Activated T-helper 2 cell treated with anti-CD3 and anti-CD28 coated beads, Interferon-gamma antibody, Interleukin-2, Interleukin-4, amounts not matched to agents 10 μg/mL and 5 μg/mL and 100 μg/mL, durations not matched to agents 14 hours and 24 hours and 36 hours (primary cell): ENCODE measurements at places on chromosomes 3 and 15. TPM values are rescaled to one million over a fixed set of nuclear protein-coding genes. Genes with fewer than 3 reads are reported as not detected.

DNA sequence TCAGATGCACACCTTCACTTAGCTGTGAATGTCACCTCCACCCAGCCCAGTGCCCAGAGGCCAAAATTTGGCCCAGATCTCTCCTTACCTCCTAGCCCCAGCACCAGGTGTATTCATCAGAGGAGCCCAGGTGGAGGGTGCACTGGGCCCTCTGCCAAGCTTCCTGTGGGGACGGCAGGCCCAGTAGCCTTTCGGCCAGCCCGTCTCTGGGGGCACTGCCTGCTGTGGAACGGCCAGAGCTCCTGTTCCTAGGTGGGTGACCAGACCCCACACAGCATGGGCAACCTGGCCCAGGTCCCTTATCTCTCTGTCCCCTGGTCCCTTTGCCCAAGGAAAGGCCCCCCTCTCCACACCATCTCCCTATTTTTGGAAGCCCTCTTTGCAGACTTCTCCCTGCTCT, 67.8 kb downstream of the AAGAB start:
- peaks cover 9% of the 10 kb centered on the region for H3K4me1 ChIP-seq
- H3K27ac ChIP-seq = peak overlapping the region; percentile 43
- no peak for DNase-seq
- H3K27me3 ChIP-seq = no peaks in the 10 kb centered on the region
- H3K4me3 ChIP-seq = no peak overlapping the region

DNA sequence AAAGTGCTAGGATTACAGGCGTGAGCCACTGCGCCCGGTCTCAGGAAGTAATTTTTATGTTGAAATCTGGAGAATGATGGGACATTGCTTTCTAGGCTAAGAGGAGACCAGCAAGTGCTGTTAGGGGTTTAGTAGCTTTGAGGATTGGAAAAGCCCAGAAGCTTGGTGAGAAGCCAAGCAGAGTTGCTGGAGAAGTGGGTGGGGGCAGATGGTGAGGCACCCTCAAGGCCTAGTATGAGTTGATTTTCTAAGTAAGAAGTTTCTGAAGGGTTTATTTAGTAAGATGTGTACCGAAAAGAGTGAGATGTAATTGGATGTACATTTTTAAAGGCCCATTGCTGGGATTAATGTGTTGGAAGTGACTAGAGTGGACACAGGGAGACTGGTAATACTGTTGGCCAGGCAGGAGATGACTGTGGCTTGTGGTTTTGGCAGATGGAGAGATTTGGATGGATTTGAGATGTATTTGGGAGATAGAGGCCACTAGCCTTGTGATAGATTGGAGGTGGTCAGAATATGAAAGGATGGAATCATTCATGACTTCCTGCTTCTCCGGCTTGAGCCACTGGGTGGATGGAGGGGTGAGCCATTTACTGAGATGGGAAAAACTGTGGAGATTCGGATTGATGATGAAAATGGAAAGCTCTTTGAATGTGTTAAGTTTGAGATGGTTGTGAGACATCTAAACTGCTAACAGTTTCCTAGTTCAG, 2.3 kb downstream of the LRRC28 start:
- peaks cover 26% of the 10 kb centered on the region for H3K4me1 ChIP-seq
- H3K27ac ChIP-seq = peak overlapping the region; percentile 29
- H3K36me3 ChIP-seq = peaks cover 28% of the 10 kb centered on the region
- peak overlapping the region; percentile 23 for H3K4me3 ChIP-seq
- no peak for DNase-seq

SERPINI2 gene
- not detected in 2 replicates for total RNA-seq

ISG20 gene
- total RNA-seq = 36.3 and 38.0 TPM in 2 replicates

SLC22A14 gene
- not detected in 2 replicates for total RNA-seq
